ENCODE measurements at places on chromosomes 1 and 21. TPM values are rescaled to one million over a fixed set of nuclear protein-coding genes. Genes with fewer than 3 reads are reported as not detected.

DNA sequence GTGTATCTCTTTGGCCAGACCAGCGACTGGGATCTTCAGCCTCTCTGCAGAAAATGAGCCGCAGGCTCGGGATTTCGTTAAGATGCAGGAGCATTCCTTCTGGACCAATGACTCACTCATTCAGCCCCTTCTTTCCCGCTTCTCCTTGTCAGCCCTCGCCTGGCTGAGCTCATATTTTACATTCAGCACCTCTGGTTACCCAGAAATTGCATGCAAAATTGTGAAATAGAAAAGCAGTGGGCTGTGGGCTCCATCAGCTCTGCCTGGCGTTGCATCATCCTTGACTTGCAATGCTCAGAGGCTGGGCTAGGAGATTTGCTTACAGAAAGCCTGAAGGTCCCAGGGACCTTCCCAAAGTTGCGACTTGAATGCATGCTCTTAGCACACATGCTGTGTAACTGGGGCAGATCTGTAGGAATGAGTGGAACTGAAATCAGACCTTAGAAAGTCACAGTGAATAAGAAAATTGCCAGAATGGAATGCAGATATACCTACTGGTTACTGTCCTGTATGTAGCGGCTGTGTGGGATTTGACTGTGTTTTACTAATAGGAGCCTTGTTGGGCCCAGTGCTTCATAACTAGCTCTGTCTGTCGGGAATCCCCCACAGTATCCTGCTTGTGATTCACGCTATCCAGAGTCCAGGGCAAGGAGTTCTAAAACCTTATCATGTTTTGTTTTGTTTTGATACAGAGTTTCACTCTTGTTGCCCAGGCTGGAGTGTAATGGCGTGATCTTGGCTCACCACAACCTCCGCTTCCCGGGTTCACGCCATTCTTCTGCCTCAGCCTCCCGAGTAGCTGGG lies 444.8 kb downstream of the KIF26B start:
- DNase-seq, result peak; percentile 24

DNA sequence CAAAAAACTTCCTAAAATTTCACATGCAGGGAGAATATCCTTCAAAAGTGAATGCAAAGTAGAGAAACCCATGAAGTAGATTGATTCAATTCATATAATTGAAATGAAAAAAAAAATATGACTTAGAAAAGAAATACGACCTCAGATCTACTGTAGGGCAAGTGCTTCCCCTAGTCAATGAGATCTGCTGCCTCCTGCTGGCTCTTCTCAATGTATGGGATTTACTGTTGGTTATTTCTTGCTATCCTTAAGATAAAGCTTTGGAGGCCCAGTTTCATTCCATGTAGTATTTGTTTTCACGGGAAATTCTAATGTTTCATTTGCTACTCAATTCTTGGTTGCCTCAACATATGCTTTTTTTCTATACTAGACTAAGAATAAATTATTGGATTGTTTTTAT lies 46.2 kb downstream of the ZNF648 start:
- no peak for DNase-seq

DNA sequence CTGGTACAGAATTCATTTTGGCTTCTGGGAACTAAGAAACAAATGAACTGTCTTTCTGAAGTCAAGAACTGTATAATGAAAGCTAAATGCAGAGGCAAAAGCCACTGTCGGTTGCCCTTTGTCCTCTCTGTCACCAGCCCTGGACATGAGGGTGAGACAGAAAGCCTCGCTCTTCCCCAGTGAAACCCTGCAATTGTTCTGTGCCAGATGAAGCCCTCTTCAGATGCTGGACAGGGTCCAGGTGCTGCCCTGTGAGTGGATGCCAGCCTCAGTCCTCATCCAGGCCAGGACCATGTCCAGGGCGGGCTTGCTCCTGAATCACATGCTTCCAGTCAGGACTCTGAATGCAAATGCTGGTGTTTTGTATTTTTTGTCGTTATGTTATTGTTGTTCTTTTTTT lies 138.7 kb downstream of the RUNX1 start:
- no peak for DNase-seq

DNA sequence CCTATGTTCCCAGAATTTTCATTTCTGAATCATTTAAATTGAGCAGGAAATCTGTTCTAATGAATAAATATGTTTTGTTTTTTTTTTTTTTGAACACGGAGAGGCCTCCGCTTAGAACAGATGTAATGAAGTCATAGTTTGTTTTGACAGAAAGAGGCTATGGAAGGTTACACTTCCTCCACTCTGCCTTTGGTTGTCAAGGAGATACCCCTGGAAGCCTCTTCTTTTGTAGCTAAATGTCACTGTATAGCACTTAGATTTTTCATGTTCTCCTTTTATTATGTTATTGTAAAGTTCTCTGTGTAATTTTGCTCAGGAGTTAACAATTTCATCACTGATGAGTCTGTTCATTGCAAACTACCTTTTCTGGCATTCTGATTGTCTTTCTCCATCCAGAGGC lies 22.7 kb upstream of the GNG12 start:
- no peak for DNase-seq

DNA sequence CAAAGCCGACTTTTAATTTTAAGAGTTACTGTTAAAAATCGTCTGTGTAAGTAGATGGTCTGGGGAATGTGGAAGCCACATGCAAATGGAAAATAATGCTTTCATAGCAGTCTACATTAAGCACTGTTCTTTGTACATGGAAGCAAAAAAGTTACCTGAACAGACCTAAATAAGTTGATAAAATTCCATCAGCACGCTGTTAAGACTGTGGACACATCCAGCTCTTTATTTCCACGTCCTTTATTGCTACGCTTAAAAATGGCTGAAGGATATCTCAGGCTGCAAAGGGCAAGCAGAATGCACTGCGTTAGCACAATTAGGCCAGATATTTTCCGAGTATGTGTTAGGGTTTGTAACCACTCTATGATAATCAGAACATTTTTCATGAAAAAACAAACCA lies 22.3 kb downstream of the NR5A2 start:
- DNase-seq, result no peak

DNA sequence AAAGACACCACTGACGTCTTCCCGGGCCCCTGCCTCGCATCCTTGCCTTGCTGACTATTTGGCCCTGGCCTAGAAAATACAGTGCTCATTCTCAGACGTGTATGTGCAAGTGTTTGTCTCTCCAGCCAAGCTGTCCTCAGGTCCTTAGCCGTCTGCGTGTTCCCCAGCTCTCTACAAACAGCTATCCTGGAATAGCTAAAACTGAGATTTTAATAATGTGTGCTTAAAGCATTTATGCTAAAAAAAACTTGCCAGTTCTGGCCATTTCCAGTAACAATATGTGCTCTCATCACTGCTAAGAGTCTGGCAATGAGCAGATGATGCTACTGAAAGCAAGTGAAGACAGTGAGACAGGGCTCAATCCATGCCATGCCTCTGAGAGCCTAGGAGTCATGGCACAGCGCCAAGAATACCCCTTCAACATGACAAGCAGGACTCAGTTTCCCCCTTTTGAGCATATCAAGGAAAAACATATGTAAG lies 55.7 kb downstream of the IRF2BP2 start:
- DNase-seq, result no peak

- no peak for DNase-seq
These were observed 135.0 kb downstream of the LHX4 start for GRCh38 chr1:180365039-180365438.

- DNase-seq, result no peak
These were observed 19.5 kb upstream of the COL6A2 start for GRCh38 chr21:46078322-46078977.

- peak; percentile 79 for DNase-seq
These were observed at the start of gene USP24 for GRCh38 chr1:55215194-55216021. Gene USP24, minus strand, starts transcription at chr1:55215364. Its CDS starts 251 bp downstream, at chr1:55215113.

- DNase-seq, result no peak
These were observed 624 bp downstream of the CTSK start for GRCh38 chr1:150807249-150808023.

DNA sequence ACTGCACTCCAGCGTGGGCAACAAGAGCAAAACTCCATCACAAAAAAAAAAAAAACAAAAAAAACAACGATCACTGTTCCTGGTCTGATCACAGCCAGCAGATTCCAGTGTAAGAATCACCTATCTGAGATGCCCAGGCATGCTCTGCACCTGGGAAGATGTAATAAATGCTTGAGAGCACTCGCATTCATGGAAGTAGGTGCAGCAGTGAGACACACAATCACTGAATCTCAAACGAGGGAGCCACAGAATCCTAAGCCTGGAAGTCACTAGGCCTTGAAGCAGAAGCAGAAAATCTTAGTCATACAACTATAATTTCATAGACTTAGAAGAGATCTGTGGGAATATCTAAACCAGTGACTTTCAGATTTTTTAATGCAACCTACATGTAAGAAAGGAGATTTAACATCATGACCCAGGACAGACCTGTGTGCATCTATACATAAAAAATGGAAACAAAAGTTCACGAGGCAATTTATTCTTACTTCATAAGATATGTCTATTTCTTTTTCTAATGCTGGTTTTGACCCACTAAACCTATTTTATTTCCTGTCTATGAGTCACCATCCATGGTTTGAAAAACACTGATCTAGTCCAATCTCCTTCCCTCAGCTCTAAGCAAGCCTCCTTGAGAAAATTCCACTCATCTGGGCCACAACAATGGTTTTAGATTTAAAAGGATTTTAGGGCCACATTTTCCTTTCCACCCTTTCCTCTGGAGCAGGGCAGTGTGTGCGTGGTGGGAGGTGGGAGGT lies 30.4 kb downstream of the RIMS3 start:
- no peak for DNase-seq

DNA sequence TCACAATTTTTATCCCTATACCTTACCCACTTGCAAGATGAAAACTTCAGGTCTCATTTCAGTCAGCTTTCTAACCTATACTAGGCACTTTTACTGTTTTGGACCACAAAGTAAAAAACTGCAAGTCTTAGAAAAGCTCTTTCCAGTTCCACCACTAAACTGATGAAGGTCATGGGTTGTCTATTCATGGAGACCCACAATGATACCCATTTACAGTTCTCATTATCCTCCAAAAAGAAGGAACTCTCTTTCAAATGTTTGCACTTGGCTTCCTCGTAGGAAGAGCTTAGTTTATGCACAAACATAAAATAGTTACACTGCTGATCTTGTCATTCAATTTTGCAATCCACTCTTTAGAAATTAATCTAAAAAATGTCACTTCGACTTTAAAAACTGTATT lies 9.3 kb downstream of the ZNF281 start:
- DNase-seq, result no peak

DNA sequence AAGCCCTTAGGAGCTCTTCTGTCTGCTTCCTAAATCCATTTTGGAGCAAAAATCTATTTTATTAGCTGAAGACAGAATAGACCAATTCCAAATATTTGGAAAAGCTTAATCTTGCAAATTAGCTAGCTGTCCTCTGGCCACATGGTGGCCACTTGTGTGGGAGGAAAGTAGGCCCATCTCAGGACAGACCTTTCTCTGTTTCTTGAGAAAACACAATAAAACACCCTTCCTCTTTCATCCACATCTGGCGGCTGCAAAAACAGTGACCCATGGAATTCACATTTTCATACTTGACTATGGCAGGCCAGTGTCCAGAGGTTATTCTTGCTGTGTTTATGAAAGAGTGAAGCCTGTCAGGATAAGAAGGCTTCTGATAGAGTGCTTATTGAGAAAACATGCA lies 275.6 kb downstream of the PLPP3 start:
- DNase-seq, result no peak

GRCh38 chr1:169261884-169262283 lies 105.7 kb downstream of the NME7 start:
- no peak for DNase-seq

DNA sequence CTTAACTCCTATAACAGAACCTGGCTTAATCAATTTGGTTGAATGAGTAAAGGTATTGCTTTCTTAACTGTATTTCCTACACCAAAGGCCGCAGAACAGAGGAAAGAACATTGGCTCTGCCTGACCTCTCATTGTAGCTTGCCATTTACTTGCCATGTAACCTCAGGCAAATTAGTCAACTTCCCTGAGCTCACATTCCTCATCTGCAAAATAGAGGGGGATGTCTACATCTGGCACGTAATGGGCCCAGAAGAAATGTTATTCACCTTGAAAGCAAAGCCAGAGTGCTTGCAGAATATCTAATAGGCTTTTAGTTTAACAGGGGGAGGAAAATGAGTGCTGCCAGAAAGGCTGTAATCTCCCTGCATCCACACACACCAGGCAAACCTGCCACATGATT lies 44.3 kb downstream of the LAMC2 start:
- DNase-seq, result no peak

- no peak for DNase-seq
These were observed 1223.8 kb downstream of the AMY1C start for GRCh38 chr1:104973516-104973915.

DNA sequence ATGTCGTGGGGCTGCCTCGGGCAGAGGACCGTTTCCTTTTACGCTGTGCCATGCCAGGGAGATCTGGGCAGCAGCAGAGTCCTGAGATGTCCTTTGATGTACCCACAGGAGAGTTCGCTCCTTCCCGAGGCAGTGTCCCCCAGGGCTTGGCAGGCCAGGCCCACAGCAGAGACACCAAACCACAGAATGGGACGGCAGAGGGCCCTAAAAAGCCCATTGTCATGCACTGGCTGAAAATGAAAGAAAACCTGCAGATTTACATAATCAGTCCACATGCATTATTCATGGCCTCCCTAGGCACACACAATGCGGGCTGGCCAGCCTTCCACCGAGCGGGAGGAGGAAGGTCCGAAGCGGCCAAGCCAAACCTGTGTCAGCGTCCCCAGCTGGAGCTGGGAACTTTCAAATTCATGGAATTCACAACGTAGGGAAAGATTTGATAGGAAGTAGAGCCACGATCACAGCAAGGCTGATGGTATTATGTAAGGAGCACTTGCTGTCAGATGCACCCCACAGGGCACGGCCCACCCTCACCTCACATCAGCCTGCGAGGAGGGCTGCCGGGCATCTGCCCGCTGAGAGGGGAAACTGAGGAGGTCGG lies 25.3 kb upstream of the EFHD2 start:
- no peak for DNase-seq

DNA sequence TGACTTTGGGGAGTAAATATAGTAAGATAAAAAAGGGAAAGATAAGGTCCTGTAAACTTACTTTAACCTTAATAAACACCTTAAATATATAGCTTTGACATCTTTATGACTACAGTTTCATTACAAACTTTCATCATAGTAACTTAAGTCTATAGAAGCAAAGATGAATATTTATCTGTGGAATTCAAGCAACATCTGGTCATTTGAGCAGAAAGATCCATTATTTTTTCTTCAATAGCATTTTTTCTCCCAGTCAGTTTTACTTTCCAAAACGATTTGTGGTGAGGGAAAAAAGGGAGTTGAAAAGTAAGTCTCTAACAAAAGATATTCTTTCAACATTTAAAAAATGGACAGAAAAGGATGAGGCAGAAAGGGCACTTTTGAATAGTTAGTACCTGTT lies 69.0 kb downstream of the HMCN1 start:
- DNase-seq, result no peak

- no peak for DNase-seq
These were observed 30.2 kb downstream of the AK4 start for GRCh38 chr1:65178235-65178634.

ABL2 gene
- total RNA-seq, result 13.0 TPM

GPX7 gene
- 8.6 TPM for total RNA-seq

F13B gene
- total RNA-seq, result 2.3 TPM

APP gene
- 857 TPM for total RNA-seq

LIN28A gene
- total RNA-seq, result 1.4 TPM

SLFNL1 gene
- 0.60 TPM for total RNA-seq

LCE3E gene
- not detected for total RNA-seq

SERINC2 gene
- 122 TPM for total RNA-seq

RPS6KA1 gene
- total RNA-seq, result 49.2 TPM

PRDM15 gene
- 6.4 TPM for total RNA-seq

LENEP gene
- total RNA-seq, result not detected

GBP6 gene
- total RNA-seq, result not detected

CRYAA gene
- total RNA-seq, result not detected

GCSAML gene
- 1.3 TPM for total RNA-seq

WDR26 gene
- total RNA-seq, result 63.8 TPM

C1QA gene
- 164 TPM for total RNA-seq

CLCA4 gene
- 0.20 TPM for total RNA-seq

NCAM2 gene
- total RNA-seq, result 1.8 TPM

GUCA2B gene
- 7.9 TPM for total RNA-seq

GPR37L1 gene
- total RNA-seq, result 0.14 TPM

Data from mucosa of gallbladder (tissue), 1 donor.